Stimulated activated naive CD4-positive, alpha-beta T cell (primary cell): ENCODE measurements at places on chromosomes 12 and 14.

- DNase-seq = no peak
Observed at GRCh38 chr12:62919838-62920237, 15.1 kb downstream of the PPM1H start.

DNA sequence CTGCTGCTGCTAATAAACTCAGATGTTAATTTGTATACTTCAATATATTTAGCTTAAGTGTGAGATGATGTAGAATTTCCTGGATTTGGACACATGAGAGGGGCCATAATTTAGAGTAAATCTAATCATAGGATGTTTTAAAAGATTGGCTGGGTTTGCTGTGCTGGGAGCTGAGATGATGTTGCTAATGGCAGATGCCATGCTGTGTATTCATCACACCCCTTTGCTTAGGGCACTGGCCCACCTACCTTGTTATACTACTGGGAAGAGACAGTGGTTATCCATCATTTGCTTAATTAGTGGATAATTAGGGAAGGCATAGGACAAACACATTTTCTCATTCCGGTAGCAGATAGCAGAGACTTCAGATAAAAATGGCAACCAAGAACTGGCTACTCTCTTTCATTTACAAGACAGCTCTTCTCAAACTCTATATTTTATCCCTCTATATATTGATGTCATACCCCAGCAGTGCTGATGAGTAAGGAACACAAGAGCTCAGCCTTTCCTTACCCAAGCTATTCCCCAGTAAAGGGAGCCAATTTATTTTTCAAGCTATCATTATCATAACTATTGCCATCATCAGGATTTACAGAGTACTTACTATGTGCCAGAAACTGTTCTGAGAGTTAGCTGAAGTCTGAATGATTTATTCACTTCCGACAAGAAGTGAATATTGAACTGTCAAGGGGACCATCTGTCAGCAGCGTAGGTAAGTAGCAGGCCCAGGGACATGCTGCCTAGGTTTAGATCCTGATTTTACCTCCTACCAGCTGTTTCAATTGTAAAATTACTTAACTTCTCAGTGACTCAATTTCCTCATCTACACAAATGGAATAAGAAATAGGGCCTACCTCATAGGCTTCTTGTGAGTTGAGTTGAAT lies 204.6 kb upstream of the FLRT2 start:
- DNase-seq = no peak

DNA sequence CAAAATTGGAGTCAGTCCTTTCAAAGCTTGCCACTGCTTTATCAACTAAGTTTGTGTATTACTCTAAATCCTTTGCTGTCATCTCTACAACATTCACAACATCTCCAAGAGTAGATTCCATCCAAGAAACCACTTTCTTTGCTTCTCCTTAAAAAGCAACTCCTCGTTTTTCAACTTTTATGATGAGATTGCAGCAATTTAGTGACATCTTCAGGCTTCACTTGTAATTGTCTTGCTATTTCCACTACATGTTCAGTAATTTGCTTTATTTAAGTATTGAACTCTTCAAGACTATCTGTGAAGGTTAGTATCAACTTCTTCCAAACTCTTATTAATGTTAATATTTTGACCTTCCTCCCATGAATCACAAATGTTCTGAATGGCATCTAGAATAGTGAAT lies 747.9 kb downstream of the TMTC2 start:
- no peak for DNase-seq

DNA sequence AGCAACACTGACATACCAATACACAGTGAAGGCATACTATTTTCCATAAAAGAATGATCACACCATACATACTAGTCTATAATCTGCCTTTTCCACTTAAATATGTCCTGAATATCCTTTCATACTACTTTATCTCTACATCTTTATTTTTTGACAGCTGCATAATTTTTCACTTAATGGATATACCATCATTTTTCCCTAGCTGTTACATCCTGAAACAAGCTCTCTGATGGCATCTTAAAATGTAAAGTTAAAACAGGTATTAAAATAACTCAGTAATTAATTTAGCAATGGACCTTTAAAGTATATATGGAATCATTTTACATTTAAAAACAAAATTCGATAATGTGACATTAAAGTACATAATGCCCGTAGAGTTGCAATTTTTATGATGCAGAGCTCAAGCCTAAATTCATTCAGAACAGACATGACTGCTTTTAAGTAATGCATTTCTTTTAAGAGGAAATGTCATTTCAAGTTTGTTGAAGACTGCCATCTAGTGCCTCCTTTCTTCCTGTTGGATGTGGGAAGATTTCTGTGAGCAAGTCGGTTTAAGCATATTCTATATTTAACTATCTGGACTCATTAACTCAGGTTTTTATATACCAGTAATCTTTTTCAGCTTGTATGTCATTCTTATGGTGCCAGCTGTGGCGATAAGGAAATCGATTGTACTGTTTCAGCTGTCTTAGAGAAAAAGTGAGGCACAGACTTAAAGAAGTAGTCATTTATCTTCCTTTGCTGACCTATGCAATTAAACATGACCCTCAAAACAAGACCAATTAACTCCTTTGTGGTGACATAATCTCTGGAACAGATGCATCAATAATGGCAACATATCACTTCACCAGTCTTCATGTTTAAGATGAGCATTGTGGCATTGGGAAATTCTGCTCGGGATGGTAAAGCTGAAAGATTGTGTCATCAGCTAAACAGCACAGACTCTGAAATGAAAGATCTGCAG lies 20.3 kb downstream of the PRICKLE1 start:
- DNase-seq = peak; percentile 12

DNA sequence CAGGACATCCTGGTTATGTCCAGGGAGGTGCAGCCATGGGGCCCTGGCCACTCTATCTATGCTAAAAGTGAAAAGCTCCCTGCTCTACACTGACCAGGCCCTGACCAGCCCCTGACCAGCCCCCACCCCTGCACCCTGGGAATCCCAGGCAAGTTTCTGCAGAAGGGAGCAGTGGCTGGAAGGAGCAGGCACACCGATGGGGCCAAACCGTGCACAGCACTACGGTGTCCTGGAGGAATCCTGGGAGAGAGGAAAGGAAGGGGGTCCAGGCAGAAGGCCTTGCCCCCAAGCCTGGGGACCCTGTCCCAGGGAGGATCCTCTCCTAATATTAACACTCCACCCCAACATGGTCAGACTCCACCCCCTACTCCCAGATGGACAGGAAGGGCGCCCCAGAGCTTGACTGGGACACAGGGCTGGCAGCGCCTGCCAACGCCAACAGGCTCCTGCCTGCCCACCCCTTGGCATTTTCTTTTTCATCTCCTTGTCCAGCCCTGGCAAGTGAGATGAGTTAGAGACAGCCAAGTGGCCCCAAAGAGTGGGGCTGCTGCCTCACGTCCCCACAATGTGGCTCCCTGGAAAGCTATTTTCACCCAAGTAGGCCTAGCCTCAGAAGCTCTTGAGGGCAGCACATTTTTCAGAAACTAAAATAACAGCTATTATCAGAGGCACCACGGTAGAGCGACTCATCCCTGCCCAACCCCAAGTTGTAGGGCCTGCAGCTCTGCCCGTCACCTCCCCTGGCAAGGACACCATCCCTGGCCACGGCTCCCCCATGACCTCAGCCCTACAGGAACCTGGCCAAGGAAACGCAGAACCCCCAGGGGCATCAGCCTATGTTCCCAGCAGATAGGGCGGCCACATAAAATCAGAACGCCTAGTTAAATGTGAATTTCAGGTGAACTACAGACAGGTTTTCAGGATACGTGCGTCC lies 82.6 kb downstream of the SCARB1 start:
- DNase-seq = no peak

DNA sequence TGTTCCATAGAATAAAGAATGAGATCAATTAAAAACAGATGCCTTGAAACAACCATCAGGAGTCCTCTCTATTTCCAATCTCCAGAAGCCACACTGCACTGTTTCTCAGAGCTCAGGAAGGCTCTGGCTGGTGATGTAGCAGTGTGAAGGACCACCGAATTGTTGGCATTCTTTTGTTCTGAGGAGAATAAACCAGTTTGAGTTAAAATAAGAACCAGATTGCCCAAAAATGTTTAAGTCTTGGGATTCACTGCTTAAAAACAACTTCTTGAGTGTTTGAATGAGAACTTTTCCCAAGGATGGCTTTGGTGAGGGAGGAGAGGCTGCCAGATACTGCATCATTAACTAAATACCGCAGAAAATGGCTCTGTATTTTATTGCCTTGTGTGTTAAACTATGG lies 341.2 kb downstream of the C12orf75 start:
- no peak for DNase-seq

GRCh38 chr14:101233808-101234207 lies 327.5 kb upstream of the DIO3 start:
- DNase-seq = no peak

DNA sequence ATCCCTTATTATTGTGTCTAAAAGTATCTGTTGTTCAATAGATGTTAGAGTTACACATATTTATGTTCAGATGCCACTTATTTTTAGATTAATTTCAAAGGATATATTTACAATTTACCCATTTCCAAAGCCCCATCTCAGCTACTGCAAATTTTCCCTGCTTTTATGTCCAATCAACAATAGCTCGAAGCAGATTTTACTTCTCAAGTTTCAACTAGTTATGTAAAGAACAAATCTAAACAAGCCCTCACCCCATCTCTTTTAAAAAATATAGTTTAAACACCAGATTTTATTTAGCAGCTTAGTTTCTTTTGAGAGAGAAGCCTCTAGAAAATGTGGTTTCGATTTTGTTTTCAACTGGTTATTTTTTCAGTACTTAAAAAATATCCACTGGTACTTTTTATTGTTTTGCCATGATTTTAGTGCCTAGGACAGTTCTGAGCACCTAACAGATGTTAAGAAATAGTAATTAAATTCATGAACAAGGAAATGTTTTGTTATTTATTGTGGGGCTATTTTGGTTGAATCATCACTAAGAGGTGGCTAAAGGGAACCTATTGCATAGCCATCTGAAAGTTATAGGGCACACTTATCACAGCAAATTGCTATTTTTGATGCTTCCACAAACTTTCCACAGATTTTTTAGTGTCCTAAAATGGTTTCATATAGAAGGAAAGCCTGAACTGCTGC lies 96.2 kb upstream of the BMP4 start:
- DNase-seq = no peak

DNA sequence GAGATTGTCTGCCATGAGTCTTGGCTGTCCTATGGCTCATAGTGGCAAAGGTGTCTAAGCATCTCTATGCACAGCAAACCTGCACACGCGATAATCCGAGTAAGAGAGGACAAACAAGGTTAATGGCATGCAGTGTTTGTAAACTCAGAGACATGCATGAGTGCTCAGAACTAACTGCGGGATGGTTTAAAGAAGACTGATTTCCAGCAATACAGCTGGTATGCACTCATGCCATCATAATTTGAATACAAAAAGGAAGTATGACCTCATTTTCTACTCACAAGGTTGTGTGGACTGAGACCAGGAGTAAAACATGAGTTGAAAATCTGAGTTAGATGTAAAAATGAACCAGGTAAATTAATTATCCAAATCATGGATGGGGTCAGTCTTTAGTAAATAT lies 16.6 kb upstream of the TCP11L2 start:
- DNase-seq = no peak

- DNase-seq = no peak
Observed at GRCh38 chr12:50518090-50518489, 13.3 kb downstream of the DIP2B start.

DNA sequence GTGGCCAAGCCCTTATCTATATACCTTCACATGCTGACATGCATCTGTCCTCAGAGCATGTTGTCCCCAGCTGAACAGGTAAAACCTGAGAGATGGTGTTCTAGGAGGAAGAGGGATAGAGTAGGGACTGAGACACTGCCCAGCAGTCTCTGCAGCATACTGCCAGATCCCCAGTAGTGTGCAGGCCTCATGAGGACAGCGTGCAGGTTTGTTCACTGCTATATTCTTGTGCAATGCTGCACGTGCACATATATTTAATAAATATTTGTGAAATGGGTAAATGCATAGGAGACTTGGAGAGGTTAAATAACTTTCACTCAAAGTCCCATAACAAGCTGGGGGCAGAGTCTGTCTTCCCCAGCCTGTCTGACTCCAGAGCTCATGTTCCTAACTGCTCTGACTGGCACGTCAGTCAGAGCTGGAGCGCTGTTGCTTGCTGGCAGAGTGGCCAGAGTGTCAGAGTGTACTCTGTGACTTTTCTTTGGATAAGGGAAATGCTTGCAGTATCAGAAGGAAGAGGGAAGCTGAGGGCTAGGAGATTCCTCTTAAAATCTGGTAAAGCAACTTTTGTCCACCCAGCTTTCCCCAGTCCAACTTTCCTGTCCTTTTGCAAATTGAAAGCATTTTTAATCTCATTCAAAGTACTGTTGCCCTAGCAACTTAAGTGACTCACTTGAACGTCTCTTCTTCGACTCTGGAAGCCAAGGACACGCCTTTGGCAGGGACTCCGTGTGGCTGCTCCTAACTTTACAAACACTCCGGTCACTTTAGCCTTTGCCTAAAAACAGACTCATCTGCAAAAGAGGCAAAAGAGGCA lies 14.9 kb upstream of the POLR3B start:
- no peak for DNase-seq

DNA sequence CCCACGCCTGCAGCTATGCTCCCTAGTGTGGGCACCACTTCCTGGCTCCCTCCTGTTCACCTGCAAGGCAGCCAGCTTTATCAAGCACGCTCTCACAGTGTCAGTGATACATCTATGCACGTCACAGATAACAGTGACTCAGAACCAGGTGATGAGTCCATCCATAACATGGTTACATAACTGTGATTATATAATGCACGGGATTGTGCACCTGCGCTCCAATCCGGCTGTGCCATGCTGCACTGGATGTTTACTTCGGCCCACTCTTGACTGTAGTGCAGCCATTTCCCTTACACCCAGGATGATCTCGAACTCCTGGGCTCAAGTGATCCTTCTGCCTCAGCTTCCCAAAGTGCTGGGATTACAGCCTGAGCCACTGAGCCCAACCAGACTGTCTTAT lies 38.4 kb upstream of the CEP83 start:
- DNase-seq = no peak

GRCh38 chr14:65604936-65605335 lies 192.4 kb downstream of the FUT8 start:
- DNase-seq = no peak

- DNase-seq = no peak
Observed at GRCh38 chr12:71804505-71804904, 35.1 kb upstream of the TBC1D15 start.

DNA sequence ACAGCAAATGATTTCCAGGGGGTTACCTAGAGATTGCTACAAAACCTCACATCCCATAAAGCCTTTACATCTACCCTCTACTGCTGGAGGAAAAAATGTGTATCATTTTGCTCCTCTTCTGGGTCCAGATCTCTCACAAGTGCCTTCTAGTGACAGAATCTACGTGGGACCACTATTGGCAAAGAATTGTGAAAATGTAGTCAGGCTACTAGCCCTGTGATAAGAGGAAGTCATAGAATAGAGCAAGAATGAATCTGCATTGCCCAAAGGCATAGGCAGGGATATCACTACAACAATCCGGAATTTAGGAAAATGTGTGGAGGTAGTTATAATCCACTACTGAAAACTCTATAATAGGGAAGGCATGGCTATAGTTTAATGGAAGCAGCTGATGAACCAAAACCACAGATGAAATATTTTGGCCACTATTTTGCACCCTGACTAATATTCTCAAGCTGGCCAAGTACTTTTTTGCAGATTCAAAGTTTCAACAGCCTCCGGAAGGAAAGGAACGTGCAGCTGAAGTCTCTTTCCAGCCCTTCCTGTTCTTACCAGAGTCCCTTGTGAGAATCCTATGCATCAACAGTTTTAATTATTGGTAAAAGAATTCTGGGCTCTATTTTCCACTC lies 176.8 kb downstream of the PHLDA1 start:
- no peak for DNase-seq
